ENCODE measurements at places on chromosomes 13 and 19. TPM values are rescaled to one million over a fixed set of nuclear protein-coding genes. Genes with fewer than 3 reads are reported as not detected.
A peak's percentile ranks its signal among the peaks of the same experiment; 100 is the strongest.

GRCh38 chr19:40803857-40804782 is 5.1 kb downstream of the EGLN2 start:
- DNase-seq = no peak

- no peak for DNase-seq
Measured at GRCh38 chr19:34236035-34236987, 18.0 kb upstream of the GARRE1 start.

DNA sequence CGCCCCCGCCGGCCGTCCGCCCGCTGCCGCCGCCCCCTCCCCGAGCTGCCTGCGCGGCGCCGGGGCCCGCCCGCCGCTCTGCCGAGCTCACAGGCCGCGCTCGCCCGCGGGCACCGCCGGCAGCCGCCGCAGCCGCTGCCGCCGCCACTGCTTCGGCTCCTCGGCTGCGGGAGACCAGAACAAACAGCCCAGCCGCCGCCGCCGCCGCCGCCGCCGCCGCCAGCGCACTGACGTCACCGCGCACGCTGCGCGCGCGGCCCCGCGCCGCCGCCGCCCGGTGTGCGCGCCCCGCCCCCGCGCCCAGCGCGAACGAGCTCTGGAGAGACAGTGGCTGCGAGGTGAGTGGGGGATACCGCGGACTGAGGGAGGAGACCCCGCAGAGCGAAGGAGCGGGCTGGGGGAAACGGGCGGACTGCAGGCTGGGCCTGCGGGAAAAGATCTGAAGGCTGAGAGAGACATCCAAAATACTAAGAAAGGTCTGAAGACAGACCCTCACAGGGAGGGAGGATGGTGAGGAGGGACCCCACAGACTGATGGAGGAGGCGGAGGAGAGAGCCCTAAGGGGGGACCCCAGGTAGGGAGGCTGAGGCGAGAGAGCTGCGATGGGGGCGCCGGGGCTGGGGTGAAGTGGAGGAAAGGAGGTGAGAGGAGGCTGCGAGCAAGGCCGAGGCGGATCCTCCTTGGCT is at the start of gene BRD4:
TSS of gene BRD4 (minus strand) at position 229 of the 686 bp plus-strand sequence. CDS start 59,440 bp downstream, outside the sequence.
- no peak for DNase-seq

DNA sequence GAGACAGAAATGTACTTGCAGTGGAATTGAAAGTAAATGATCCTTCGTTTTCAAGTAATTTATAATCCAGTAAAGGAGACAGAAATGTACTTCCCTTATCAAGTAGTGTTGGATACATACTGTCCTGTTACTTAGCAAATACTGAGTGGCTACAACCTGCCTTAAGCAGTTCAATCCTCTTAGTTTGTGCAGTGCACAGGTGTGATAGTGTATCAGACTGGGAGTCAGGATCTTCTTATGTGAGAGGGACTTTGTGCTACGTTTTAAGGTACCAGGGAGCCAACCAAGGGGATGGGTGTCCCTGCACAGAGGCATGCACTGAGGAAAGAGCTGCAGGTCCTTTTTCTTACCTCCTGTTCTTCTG is 111.1 kb downstream of the DNAJC3 start:
- DNase-seq = no peak

DNA sequence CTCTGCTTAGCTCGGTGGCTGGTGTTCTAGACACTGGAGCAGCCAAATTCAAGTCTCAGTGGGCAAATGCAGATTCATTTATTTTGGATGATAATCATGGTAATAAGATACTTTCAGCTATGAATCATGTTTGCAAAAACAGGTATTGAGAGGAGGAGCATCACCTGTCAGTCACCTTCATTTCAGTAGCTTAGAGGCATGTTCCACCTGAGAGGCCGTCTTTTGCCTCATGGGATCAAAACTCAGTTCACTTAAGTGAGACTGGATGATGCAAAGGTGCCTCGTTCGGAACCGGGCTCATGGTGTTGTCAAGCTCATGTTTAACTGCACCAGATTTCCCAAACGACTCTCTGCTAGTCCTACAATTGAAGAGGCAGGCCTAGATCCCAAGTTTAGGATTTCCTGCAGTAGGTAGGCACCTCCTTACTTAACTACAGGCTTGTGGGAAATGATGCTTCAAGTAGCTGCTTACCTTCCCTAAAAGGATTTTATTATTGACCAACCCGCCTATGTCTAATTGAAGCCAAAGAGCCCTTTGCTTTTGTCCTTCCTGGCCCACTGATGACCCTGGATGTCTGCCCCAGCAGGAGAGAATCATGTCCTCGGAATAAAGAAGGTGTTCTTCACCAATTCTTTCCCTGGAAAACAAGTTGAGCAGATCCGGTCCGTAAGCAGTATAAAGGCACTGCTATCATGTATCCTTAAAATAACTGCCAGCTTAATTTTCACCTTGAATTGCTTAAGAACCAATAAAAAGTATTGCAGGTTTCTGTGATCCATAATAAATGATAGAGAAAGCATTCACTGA is 60.0 kb downstream of the ZAR1L start:
- no peak for DNase-seq

GRCh38 chr19:49546825-49547565 is 19.2 kb downstream of the RCN3 start:
- DNase-seq = peak; percentile 94

DNA sequence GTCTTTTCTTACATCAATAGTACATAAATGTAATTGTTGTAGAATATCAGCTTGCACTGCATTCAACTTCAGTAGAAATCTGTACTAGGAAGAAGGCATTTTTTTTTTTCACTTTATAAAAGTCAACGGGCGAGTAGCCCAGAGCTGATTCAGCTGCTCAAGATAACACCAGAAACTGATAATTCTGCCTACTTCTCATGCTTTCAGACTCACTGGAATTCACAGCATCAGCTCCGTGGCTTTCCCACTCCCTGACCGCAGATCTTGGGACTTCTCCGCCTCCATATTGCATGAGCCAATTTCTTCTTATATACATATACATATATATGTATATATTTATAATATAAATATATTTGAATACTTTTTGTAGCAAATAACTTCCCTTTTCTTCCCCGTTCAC is 263.1 kb upstream of the RXFP2 start:
- DNase-seq = no peak

DNA sequence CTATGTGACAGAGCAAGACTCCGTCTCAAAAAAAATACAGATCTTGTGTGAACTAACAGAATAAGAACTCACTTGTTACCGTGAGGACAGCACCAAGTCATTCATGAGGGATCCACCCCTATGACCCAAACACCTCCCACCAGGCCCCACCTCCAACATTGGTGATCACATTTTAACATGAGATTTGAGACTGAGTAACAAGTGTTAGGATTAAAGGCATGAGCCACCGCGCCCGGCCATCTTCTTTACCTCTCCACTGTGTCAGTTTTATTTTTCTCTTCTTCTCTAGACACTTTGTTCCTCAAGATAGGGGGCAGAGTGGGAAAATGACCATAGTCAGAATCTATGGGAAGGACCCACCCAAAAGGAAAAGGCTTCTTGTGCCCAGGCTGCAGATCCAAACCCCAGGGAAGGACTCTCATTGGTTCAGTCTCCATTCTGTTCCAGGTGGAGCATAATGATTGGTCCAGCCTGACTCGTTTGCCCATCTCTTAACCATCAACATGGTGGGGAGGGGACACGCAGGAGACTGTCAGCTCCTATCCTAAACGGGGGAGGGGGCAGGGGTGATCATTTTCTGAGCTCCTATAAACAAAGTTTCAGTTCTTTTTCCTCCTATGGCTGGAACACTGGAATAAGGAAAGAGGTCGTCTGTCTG is 1.3 kb upstream of the CALM3 start:
- DNase-seq = no peak

- DNase-seq = no peak
Measured at GRCh38 chr13:42885325-42885724, 103.9 kb downstream of the FAM216B start.

DNA sequence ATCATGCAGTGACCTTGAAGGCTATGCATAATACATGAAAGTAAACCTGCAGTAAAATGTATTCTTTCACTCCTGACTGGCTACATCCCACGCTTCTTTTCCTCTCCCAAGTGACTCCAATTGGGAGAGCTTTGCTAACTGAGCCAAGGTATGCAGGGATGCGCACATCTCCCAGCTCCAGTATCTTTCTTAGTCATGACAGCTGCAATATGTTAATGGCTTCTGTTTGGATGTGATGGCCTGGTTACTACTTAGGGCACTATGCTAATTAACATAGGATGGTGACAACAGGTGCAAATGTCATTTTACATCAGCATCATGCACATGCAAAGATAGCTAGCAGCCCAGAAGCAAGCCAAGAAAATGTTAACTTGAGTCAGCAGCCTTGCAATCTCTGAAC is 134.7 kb downstream of the POU4F1 start:
- no peak for DNase-seq

- no peak for DNase-seq
Measured at GRCh38 chr13:97948041-97948440, 5.4 kb upstream of the IPO5 start.

GRCh38 chr13:91359631-91360030 is 12.1 kb downstream of the MIR17HG start:
- DNase-seq = no peak

DNA sequence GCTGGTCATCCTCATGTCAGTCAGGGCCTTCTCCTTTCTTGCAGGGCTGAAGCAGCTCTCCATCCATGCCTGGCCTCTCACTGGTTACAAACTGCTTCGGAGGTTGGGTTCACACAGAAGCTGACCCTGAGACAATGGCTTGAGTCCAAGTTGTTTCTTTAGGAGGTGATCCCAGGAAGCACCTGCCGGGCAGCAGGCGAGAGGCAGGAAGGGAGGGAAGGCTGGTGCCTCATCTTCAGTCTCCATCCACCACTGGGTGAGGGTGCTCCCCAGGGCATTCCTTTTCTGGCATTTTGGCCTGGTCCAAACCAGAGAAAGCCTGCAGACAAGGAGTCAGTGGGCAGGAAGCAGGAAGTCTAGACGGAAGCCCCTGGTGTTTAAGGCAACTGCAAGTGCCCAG is 17.6 kb upstream of the SPATA13 start:
- no peak for DNase-seq

The CD70 gene
- 0.52 TPM for total RNA-seq

The ZNF763 gene
- 4.1 TPM for total RNA-seq

The UBE2L5 gene
- total RNA-seq = not detected

The JOSD2 gene
- 59.4 TPM for total RNA-seq

The RDH8 gene
- total RNA-seq = not detected

The MEIOSIN gene
- total RNA-seq = not detected

The TPTE2 gene
- total RNA-seq = 0.29 TPM

The LGALS14 gene
- total RNA-seq = not detected

The NLRP7 gene
- not detected for total RNA-seq

The TTC9B gene
- total RNA-seq = not detected
